ENCODE measurements at places on chromosomes 11 and 22.

GRCh38 chr11:122285070-122285988 lies 169.3 kb upstream of the BLID start:
- DNase-seq, result no peak

- no peak for DNase-seq
Measured at GRCh38 chr22:43830931-43831560, 18.9 kb upstream of the EFCAB6 start.

DNA sequence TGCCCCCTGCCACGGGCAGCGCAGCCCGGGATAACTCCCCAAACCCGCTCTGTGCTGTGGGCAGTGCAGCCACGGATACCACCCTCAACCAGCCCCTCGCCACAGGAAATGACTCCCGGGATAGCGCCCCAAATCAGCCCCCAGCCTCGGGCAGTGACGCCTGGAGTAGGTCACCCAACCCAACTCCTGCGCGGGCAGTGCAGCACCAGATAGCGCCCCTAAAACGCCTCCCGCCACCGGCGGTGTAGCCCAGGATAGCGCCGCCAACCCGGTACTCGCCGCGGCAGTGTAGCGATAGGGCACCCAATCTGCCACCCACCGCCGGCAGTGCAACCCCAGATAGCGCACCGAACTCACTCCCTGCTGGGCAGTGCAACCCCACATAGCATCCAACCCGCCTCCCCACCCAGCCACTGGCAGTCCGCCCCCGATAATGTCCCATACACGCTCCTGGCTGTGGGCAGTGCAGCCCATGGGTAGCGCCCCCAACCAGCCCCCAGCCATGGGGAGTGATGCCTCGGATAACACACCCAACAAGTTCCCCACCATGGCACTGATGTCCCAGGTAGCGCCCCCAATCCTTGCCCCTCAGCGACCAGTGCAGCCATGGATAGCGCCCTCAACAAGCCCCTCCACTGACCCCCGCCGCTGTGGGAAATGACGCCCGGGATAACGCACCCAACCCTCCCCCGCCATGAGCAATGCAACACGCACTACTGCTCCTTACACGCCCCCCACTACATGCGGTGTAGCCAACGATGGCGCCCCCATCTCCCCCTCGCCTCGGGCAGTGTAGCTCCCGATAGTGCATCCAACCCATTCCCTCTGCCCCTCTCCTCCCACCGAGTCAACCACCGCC lies 1.5 kb downstream of the RFPL2 start:
- DNase-seq, result no peak

GRCh38 chr11:22415476-22415875 lies 77.3 kb downstream of the SLC17A6 start:
- DNase-seq, result no peak

GRCh38 chr11:108857382-108857781 lies 192.5 kb downstream of the DDX10 start:
- no peak for DNase-seq

DNA sequence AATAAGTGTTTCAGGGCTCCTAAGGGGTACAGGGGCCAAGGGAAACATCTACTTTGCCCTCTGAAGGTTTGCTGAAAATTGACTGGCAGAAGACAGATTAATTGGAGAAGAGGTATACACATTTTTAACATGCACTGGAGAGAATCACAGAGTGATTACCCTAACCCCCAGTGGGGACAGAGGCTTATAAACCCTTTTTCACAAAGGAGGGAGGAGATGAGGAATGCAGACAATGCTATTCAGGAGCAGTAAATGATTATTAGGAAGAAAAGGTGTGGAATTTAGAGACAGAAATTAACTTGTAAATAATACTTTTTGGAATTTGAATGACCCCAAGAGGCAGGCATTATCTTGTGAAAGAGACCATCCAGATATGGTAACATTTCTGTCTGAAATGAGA lies 582.4 kb upstream of the B3GAT1 start:
- DNase-seq, result no peak

DNA sequence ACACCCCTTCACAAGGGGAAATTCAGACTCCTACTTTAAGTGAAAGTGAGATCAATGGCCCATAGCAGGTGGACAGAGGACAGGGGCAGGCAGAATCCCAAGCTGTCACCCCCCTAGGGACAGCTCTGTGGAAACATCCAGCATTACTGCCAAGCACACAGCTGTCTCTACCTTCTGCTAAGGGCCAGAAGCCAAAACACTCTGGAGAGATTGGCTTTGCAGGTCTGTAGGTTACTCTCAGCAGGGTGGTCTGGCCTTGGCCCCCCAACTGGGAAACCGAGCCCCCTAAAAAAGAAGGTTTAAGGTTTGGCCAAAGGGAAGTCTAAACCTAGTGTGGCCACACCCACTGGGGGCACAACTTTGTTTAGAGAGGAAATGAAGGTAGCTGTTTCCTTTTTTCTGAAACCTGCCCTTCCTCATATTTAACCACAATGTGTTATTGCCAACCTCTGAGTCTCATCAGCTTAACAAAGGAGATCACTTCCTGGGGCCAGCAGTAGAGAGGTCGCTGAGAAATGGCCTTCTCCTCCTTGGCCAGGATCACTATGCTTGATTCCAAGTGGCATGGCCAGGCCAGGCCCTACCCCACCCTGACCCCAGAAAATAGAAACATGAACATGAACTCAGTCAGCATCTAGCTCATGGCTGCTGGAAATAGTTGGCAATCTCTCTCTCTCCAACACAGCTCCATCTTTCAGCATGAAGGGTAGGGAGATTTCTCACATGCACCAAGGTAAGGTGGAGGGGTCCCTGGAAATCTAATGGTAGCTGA lies 25.9 kb upstream of the SCARF2 start:
- no peak for DNase-seq

GRCh38 chr22:30002861-30003486 lies 77.3 kb upstream of the HORMAD2 start:
- no peak for DNase-seq

Data from stimulated activated CD8-positive, alpha-beta memory T cell treated with anti-CD3 and anti-CD28 coated beads, Interleukin-4, amount 100 ng/mL, for 1 hour (primary cell).